ENCODE measurements at places on chromosomes 4 and X. TPM values are rescaled to one million over a fixed set of nuclear protein-coding genes. Genes with fewer than 3 reads are reported as not detected.

DNA sequence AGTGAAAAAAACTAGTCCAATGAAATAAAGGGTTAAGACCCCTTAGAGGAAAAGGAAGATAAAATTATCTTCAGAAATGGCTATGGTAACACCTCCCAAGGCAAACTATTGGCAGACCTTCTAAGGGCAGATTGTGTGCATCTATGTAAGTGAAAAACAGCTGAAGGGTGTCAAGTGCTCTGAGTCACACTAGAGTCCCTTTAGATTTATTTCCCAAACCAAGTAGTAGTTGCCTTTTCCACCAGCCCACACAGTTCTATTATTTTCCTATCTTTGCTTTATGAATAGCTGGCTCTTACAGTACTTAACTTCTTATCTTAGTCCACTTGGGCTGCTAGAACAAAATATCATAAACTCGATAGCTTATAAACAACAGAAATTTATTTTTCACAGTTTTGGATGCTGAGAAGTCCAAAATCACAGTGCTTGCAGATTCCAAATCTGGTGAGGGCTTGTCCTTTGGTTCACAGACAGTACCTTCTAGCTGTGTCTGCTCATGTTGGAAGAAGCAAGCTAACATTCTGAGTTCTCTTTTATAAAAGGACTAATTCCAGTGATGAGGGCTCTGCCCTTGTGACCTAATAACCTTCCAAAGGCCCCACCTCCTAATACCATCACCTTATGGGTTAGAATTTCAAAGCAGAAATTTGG lies 143.6 kb downstream of the GRID2 start:
- no peak for DNase-seq

GRCh38 chr4:54707406-54707805 lies 49.6 kb downstream of the KIT start:
- no peak for DNase-seq

DNA sequence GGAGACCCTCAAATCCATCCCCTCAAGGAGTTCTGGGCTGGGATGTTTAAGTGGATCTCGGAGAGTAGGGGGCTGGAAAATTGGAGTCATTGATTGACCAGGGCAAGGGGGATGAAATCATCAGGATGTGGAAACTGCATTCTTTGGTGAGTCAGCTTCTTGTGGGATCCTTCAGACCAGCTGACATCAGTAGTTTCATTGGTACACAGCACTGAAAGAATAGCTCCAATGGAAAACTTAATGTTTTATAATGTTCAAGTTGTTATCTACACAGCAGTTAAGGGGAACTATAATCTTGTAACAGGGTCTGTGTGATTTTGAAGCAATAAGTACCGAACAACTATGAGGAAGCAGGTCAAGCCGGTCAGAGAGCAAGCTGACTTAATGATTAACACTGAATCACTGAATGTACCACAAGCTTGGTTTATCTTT lies 506.1 kb downstream of the RPA4 start:
- peak; percentile 69 for DNase-seq

DNA sequence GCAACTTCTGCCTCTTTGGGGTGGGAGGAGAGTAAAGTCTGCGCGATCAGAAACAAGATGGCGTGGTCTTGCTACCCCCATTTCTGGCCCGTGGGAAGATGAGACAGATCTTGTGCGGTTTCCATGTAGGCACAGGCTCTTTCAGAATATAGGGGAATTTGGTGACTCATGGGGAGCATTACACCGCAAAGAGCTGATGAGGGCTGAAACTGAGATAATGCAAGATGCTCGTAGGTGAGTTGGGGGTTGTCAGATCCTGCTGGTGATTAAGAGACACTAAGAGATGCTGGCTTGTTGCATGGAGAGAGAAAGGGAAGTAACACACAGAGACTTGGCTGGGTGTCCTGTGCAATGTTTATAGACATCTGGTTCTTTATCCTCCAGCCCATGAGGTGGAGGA lies 1.5 kb downstream of the EVC start:
- DNase-seq: peak; percentile 69

- DNase-seq: peak; percentile 67
Observed at GRCh38 chrX:119235872-119236622, at the start of gene PGRMC1. Gene PGRMC1, plus strand, starts transcription at chrX:119236285. Its CDS starts 79 bp downstream, at chrX:119236364.

NHS gene
- 12.5 TPM for total RNA-seq

FAT1 gene
- 638 TPM for total RNA-seq

TRMT44 gene
- 20.3 TPM for total RNA-seq

GRCh38 chr4:566508-567295 lies 9.4 kb downstream of the TMEM271 start:
- DNase-seq: no peak

- no peak for DNase-seq
Observed at GRCh38 chrX:67781132-67781531, 237.3 kb downstream of the AR start.

- no peak for DNase-seq
Observed at GRCh38 chr4:168540503-168541265, 43.8 kb downstream of the PALLD start.

SMIM31 gene
- total RNA-seq: not detected

CLDN24 gene
- not detected for total RNA-seq

IGBP1 gene
- 67.3 TPM for total RNA-seq

ARAF gene
- 48.6 TPM for total RNA-seq

GRCh38 chr4:5371415-5372190 lies 320.3 kb downstream of the STK32B start:
- DNase-seq: no peak

DNA sequence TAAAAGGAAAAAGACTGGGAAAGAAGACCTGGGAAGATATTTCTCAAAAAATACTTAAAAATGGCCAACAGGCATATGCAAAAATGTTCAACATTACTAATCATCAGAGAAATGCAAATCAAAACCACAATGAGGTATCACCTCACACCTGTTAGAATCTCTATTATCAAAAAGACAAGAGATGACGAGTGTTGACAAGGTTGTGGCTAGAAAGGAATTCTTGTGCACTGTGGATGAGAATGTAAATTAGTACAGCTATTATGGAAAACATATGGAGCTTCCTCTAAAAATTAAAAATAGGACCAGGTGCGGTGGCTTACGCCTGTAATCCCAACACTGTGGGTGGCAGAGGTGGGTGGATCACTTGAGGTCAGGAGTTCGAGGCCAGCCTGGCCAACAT lies 50.0 kb downstream of the C4orf46 start:
- peak; percentile 48 for DNase-seq

TNMD gene
- not detected for total RNA-seq

DNA sequence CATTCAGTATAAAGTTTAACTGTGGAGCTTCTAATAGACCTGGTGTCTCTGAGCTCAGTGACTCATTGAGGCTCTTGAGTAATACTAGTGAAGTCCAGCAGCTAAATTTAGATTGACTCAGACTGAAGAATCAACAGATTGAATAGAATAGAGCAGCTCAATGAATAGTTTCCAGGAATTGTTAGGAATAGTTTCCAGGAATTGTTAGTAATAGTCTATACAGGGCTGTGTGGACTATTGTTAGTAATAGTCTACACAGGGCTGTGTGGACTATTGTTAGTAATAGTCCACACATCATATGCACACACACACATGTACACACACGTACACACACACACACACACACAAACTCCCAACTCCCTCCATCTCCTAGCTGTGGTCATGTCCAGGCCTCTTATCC lies 3.0 kb downstream of the GIMD1 start:
- peak; percentile 82 for DNase-seq

GRCh38 chr4:32932156-32932555 lies 2212.0 kb downstream of the PCDH7 start:
- DNase-seq: no peak

- peak; percentile 30 for DNase-seq
Observed at GRCh38 chr4:38782452-38783108, at the start of gene TLR10. Gene TLR10, minus strand, starts transcription at chr4:38782990. Its CDS starts 7,400 bp downstream, at chr4:38775590.

- DNase-seq: peak; percentile 50
Observed at GRCh38 chr4:182212211-182212761, 30.9 kb upstream of the TENM3 start.

- DNase-seq: peak; percentile 99
Observed at GRCh38 chr4:6269616-6270511, at the start of gene WFS1. Gene WFS1, plus strand, starts transcription at chr4:6269850. Its CDS starts 7,606 bp downstream, at chr4:6277456.

EDA gene
- total RNA-seq: 1.4 TPM

TKTL1 gene
- not detected for total RNA-seq

DNA sequence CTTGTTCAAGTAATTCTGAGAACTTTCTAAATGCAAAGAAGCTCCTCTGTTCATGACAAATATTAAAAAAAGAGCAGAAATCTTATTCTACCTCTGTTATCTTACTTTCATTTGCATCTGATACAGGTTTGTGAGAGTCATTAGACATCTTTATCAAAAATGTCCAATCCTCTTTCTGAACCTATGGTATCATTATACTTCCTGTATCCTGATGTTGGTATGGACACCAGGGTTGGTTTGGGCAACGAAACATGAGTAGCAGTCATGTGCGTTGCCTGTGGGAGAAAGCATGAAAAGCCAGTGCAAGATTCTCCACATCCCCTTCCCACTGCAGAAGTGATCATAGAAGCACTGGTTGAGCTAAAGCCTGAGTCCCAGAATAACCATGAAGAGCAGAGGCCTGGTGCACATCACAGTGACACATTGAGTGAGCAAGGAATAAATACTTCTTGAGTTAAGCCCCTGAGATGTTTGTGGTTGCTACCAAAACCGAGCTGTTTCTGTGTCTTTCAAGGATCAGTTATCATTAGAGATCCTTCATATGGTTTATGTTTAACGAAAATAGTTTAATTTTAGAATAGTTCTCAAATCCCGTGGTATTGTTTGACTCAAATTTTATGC lies 197.2 kb downstream of the BANK1 start:
- DNase-seq: no peak

MAGEA2 gene
- not detected for total RNA-seq

ADH7 gene
- total RNA-seq: 0.33 TPM

DNA sequence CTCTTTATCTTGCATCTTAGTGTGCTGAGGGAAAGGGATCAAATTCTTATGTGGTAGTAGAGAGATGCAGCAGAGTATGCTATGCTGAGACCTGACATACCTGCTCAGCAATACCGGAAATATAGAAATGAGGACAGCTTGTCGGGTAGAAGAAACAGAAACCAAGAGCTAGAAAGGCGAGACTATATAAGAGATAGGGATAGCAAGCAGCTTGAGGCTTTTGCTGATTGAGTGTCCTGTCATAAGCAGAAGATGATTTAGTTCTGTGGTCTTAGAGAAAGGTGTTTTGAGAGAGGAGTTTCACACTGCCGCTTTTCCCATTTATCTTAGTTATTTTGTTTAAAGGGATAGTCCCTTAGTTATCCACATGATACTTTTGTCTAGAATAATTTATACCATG lies 31.7 kb downstream of the USP9X start:
- peak; percentile 28 for DNase-seq

GRCh38 chrX:24225265-24225664 lies 75.7 kb downstream of the ZFX start:
- DNase-seq: no peak

ANXA3 gene
- 511 TPM for total RNA-seq

GPC4 gene
- 7.2 TPM for total RNA-seq

HDAC8 gene
- 22.7 TPM for total RNA-seq
